ENCODE measurements at places on chromosomes 16 and 17.

DNA sequence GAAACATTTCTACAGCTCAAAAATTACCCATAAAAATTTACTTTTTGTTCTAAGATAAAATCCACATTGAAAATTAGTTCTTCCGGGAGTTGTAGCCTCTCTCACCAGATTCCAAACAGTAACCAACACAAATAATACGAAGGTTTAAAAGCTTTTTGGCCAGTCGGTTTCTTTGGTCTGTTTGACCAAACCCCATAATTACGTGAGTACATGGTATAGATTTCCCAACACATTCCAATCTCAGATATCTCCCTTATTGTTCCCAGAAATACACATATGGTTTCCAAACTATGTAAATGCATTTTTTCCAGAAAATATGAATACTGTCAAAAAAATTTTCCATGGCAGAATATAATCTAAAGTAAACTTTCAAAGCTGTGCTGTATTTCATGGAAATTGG lies 722.0 kb downstream of the KCNJ2 start:
- H3K36me3 ChIP-seq = no peaks in the 10 kb centered on the region
- no peak overlapping the region for H3K27ac ChIP-seq
- H3K27me3 ChIP-seq = no peaks in the 10 kb centered on the region
- no peak overlapping the region for H3K4me3 ChIP-seq
- H3K4me1 ChIP-seq = no peaks in the 10 kb centered on the region

GRCh38 chr17:14792746-14793145 lies 472.4 kb downstream of the PMP22 start:
- DNase-seq = no peak
- no peak overlapping the region for H3K27ac ChIP-seq
- no peaks in the 10 kb centered on the region for H3K4me1 ChIP-seq

- H3K4me3 ChIP-seq = no peak overlapping the region
- H3K27ac ChIP-seq = no peak overlapping the region
- no peak for DNase-seq
These were observed 70.5 kb upstream of the RASL10B start for GRCh38 chr17:35660902-35661301.

- H3K27me3 ChIP-seq = no peaks in the 10 kb centered on the region
- DNase-seq = no peak
- no peak overlapping the region for H3K27ac ChIP-seq
These were observed 27.5 kb downstream of the OMG start for GRCh38 chr17:31269578-31269983.

DNA sequence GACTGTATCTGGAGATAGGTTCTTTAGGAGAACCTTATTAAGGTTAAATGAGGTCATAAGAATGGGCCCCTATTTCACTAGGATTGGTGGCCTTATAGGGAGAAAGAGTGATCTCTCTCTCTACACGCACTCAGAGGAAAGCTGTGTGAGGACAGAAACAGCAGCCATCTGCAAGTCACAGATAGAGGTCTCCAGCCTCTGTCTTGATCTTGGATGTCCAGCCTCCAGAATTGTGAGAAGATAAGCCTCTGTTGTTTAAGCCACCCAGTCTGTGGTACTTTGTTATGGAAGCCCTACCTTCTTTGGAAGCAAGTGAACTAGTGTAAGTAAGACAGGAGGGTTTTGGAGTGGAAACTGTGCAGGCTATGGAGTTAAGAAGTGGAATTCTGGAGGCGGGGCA lies 93.2 kb downstream of the ELAC2 start:
- no peaks in the 10 kb centered on the region for H3K27me3 ChIP-seq
- DNase-seq = no peak
- no peaks in the 10 kb centered on the region for H3K36me3 ChIP-seq
- no peak overlapping the region for H3K27ac ChIP-seq

DNA sequence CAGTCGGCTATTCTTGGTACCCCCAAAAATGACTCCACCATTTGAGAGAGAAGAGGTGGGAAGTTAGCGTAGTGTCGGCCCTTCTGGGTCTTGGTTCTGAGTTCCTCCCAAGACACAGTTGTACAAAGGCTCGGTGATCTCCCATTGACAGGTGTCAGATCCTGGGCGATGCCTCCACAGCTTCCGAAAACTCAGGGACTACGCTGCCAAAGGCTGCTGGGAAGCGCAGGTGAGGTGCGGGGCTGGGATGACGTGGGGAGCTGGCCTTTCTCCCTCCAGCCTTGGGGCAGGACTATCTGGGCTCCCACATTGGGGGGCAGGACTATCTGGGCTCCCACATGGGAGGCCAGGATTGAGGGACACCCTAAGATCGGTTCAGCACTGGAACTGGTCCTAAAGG lies 10.4 kb downstream of the CCNF start:
- no peak overlapping the region for H3K27ac ChIP-seq
- H3K27me3 ChIP-seq = no peaks in the 10 kb centered on the region
- H3K4me3 ChIP-seq = no peak overlapping the region
- no peak for DNase-seq
- H3K4me1 ChIP-seq = no peaks in the 10 kb centered on the region
- H3K36me3 ChIP-seq = no peaks in the 10 kb centered on the region

- no peaks in the 10 kb centered on the region for H3K36me3 ChIP-seq
- no peaks in the 10 kb centered on the region for H3K27me3 ChIP-seq
- H3K4me3 ChIP-seq = no peak overlapping the region
These were observed 39.2 kb upstream of the FAM20A start for GRCh38 chr17:68640242-68640989.

DNA sequence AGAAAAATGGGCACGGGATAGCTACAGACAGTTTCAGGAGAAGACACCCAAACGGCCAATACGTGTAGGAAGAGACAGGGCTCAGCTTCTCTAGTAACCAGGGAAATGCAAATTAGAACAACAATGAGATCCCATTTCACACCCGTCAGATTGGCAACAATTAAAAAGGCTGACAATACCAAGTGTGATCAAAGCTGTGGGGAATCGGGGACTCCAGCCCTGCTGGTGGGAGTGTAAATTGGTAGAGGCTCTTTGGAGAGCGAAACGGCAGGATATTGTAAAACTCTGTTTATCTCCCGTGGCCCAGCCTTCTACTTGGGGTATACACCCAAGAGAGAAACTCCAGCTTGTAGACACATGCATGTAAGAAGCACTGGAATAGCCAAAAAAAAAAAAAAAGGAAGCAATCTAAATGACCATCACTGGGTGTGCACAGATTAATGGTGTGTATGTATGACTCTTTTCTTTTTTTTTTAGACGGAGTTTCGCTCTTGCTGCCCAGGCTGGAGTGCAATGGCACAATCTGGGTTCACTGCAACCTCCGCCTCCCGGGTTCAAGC lies 27.5 kb downstream of the MYBBP1A start:
- peaks cover 5% of the 10 kb centered on the region for H3K4me1 ChIP-seq
- DNase-seq = no peak
- no peak overlapping the region for H3K27ac ChIP-seq
- no peak overlapping the region for H3K4me3 ChIP-seq

DNA sequence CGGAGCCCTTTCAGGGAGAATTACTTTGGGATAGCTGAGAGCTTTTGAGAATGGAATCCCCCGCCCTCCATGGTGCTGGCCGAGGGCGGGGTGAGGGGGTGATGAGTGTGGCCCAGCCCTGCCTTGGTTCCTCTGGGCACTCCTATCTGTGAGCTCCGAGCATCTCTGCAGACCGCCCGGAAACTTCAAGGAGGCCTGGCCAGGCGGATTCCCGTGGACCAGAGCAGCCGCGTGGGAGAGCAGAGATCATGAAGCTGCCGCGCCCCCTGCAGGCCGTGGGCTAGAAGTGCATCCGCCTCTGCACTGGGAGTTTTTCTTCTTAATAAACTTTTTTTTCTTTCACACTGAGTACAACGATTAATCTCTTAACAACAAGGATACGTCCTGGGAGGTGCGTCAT lies 392.9 kb upstream of the EEF2KMT start:
- DNase-seq = no peak
- no peak overlapping the region for H3K4me3 ChIP-seq
- no peaks in the 10 kb centered on the region for H3K4me1 ChIP-seq
- H3K36me3 ChIP-seq = no peaks in the 10 kb centered on the region

- no peaks in the 10 kb centered on the region for H3K27me3 ChIP-seq
- DNase-seq = peak; percentile 23
- peak overlapping the region; percentile 68 for H3K27ac ChIP-seq
- peaks cover 12% of the 10 kb centered on the region for H3K4me1 ChIP-seq
- peak overlapping the region; percentile 56 for H3K4me3 ChIP-seq
These were observed 31.6 kb downstream of the PHKB start for GRCh38 chr16:47492428-47493377.

GRCh38 chr16:58187665-58188421 lies 10.1 kb downstream of the CSNK2A2 start:
- no peak for DNase-seq
- peaks cover 4% of the 10 kb centered on the region for H3K36me3 ChIP-seq
- no peak overlapping the region for H3K4me3 ChIP-seq

- no peak overlapping the region for H3K27ac ChIP-seq
- H3K4me1 ChIP-seq = no peaks in the 10 kb centered on the region
- H3K27me3 ChIP-seq = no peaks in the 10 kb centered on the region
- no peak overlapping the region for H3K4me3 ChIP-seq
- DNase-seq = no peak
These were observed 26.7 kb upstream of the IRX6 start for GRCh38 chr16:55297062-55297909.

GRCh38 chr17:35780950-35781349 lies 14.5 kb downstream of the MMP28 start:
- no peak overlapping the region for H3K4me3 ChIP-seq
- H3K36me3 ChIP-seq = no peaks in the 10 kb centered on the region
- H3K4me1 ChIP-seq = peaks cover 32% of the 10 kb centered on the region
- no peak overlapping the region for H3K27ac ChIP-seq
- DNase-seq = no peak

GRCh38 chr16:57985204-57986181 lies 14.6 kb upstream of the CNGB1 start:
- H3K27ac ChIP-seq = no peak overlapping the region
- peaks cover 4% of the 10 kb centered on the region for H3K4me1 ChIP-seq
- peak overlapping the region; percentile 69 for H3K4me3 ChIP-seq
- no peaks in the 10 kb centered on the region for H3K36me3 ChIP-seq
- DNase-seq = no peak
